ENCODE measurements at places on chromosomes 4 and X. TPM values are rescaled to one million over a fixed set of nuclear protein-coding genes. Genes with fewer than 3 reads are reported as not detected.
A peak's percentile ranks its signal among the peaks of the same experiment; 100 is the strongest.

- H3K4me3 ChIP-seq, result no peak overlapping the region
- DNase-seq, result no peak
- H3K27ac ChIP-seq, result no peak overlapping the region
- no peaks in the 10 kb centered on the region for H3K4me1 ChIP-seq
- H3K36me3 ChIP-seq, result no peaks in the 10 kb centered on the region
These were observed 172.8 kb downstream of the ATG4A start for GRCh38 chrX:108264376-108264775.

GRCh38 chr4:150679765-150680343, 97.9 kb downstream of the MAB21L2 start:
- no peaks in the 10 kb centered on the region for H3K27me3 ChIP-seq
- H3K27ac ChIP-seq, result no peak overlapping the region
- peaks cover 5% of the 10 kb centered on the region for H3K36me3 ChIP-seq
- no peaks in the 10 kb centered on the region for H3K4me1 ChIP-seq
- no peak overlapping the region for H3K4me3 ChIP-seq

DNA sequence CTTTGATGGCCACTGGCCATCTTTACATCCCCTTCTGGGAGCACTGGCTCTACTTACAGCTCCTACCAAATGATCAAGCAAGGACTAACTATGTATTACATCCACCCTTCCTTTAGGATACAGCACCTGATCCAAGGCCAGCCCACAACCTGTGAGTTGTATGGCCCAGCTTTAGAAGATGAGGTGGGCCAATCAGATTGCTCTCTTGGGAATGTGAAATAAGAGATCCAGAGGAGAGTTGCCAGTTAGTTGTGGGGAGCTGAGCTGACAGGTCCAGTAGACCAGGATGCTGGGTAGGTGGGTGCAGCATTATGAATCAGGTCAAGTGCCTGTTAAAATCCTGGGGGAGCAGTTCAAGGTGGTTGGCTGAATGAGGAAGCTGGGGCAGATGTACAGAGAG, 111.5 kb downstream of the GNL3L start:
- H3K27me3 ChIP-seq, result no peaks in the 10 kb centered on the region
- H3K36me3 ChIP-seq, result no peaks in the 10 kb centered on the region

The STPG2 gene
- total RNA-seq, result 0.48 TPM

DNA sequence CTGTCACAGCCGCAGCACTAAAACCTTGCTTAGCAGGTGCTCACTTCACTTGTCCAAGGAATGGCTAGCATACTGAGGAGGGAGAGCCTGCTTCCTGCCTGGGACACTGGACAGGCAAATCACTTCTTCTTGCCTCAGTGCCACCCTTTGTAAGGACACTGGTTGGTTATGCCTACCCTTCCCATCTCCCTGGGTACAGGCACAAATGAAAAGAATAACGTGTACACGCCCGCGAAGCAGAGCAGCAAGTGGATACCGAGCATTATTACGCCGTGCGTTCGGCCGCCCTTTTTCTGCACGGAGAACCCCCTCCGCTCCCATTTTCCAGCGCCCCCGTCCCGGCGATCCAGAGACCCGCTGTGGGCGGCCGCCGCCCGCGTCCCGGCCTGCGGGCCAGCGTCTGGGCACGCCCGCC, 338 bp upstream of the KLHL2 start:
- DNase-seq, result no peak
- H3K4me1 ChIP-seq, result no peaks in the 10 kb centered on the region
- no peaks in the 10 kb centered on the region for H3K27me3 ChIP-seq
- peak overlapping the region; percentile 72 for H3K4me3 ChIP-seq
- H3K36me3 ChIP-seq, result no peaks in the 10 kb centered on the region

- no peak for DNase-seq
- no peak overlapping the region for H3K4me3 ChIP-seq
- H3K27ac ChIP-seq, result no peak overlapping the region
- H3K27me3 ChIP-seq, result no peaks in the 10 kb centered on the region
- H3K36me3 ChIP-seq, result no peaks in the 10 kb centered on the region
- no peaks in the 10 kb centered on the region for H3K4me1 ChIP-seq
These were observed 21.5 kb downstream of the FAM114A1 start for GRCh38 chr4:38889143-38889542.

The MAGEA10 gene
- total RNA-seq, result not detected

DNA sequence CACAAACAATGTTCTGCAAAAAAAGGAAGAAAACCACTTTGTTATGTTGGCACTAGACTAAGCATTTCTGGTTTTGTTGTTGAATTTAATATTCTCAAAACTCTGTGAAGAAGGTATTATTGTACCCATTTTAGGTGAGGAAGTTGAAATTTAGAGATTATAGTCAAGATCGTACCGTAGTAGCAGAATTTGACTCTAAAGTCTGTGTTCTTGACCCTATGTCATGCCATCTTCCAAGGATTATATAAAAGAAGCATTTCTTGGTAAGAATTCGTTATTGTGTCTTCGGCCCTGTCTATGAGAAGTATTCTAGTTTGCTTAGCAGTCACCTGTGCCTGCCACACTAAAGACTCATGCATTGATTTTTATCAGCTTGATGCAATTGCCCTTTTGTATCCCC, 104.4 kb upstream of the MAP9 start:
- DNase-seq, result no peak
- H3K4me3 ChIP-seq, result no peak overlapping the region
- H3K27ac ChIP-seq, result no peak overlapping the region
- H3K36me3 ChIP-seq, result no peaks in the 10 kb centered on the region

The VCX gene
- total RNA-seq, result not detected

- H3K4me3 ChIP-seq, result no peak overlapping the region
- DNase-seq, result no peak
These were observed 21.7 kb upstream of the MND1 start for GRCh38 chr4:153322791-153323190.

GRCh38 chr4:42363614-42364013, 33.7 kb upstream of the SHISA3 start:
- H3K36me3 ChIP-seq, result no peaks in the 10 kb centered on the region
- no peaks in the 10 kb centered on the region for H3K4me1 ChIP-seq
- no peaks in the 10 kb centered on the region for H3K27me3 ChIP-seq
- H3K4me3 ChIP-seq, result no peak overlapping the region
- no peak overlapping the region for H3K27ac ChIP-seq
- DNase-seq, result no peak

The F8A2 gene
- not detected for total RNA-seq

The RNF150 gene
- 19.7 TPM for total RNA-seq

- DNase-seq, result no peak
- H3K36me3 ChIP-seq, result no peaks in the 10 kb centered on the region
- peak overlapping the region; percentile 71 for H3K4me3 ChIP-seq
- no peaks in the 10 kb centered on the region for H3K4me1 ChIP-seq
These were observed 860 bp upstream of the RPS6KA3 start for GRCh38 chrX:20267607-20267930.

The L1CAM gene
- 0.66 TPM for total RNA-seq

The TMEM31 gene
- total RNA-seq, result not detected

DNA sequence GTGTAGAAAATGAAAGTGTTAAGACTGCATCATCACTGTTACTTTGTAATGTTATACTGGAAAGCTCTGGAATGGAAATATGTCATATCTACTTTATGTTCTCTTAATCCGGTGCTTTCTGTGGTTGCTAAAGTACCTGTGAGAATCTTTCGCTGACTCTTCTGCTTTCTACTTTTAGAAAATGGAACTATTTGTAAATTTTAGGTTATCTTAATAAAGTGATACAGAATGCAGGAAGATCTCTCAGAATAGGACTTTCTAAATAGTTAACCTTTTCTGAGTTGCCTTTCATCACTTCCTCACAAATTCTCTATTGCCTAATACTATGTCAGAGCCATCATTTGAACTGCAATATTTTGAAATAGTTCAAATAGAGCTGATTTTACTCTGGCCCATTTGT, 69.3 kb downstream of the BMP2K start:
- DNase-seq, result no peak
- H3K27ac ChIP-seq, result no peak overlapping the region
- H3K36me3 ChIP-seq, result peaks cover 4% of the 10 kb centered on the region
- no peaks in the 10 kb centered on the region for H3K27me3 ChIP-seq
- no peaks in the 10 kb centered on the region for H3K4me1 ChIP-seq
- H3K4me3 ChIP-seq, result no peak overlapping the region

The FGFRL1 gene
- total RNA-seq, result 40.0 TPM

- H3K36me3 ChIP-seq, result no peaks in the 10 kb centered on the region
- no peak overlapping the region for H3K4me3 ChIP-seq
- DNase-seq, result no peak
These were observed 392.6 kb downstream of the IL1RAPL1 start for GRCh38 chrX:28979877-28980276.

The REPS2 gene
- 21.4 TPM for total RNA-seq

The ERVMER34-1 gene
- total RNA-seq, result not detected

The RBM41 gene
- 17.0 TPM for total RNA-seq

The SHOX gene
- 0.33 TPM for total RNA-seq

The SLC7A11 gene
- total RNA-seq, result 1.9 TPM

DNA sequence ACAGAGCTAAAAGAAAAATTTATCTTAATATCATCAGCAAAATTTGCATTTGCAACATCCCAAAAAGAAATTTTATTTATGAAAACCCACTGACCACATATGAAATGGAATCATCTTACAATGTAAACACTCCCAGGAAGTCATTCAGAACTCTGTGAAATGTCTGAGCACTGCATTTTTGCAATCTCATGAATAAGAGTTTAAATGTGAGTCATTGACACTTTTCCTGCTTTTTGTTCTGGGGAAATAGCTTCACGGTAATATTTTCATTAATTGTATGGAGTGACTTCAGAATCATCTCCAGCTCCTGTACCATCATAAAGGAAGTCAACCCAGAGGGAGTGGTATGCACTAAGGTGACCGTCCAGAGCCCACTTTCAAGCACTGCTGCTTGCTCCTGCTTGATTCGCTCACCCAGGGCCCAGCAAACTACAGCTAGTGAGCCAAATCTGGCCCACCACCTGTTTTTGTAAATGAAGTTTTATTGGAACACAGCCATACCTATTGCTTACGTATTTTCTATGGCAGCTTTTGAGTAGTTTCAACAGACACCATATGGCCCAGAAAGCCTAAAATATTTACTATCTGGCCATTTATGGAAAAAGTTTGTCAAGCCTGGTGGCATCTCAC, 17.2 kb downstream of the EDNRA start:
- no peak overlapping the region for H3K4me3 ChIP-seq
- no peaks in the 10 kb centered on the region for H3K27me3 ChIP-seq
- H3K27ac ChIP-seq, result no peak overlapping the region
- no peak for DNase-seq
- H3K4me1 ChIP-seq, result no peaks in the 10 kb centered on the region

The CSAG3 gene
- not detected for total RNA-seq

The UGT2A1 gene
- not detected for total RNA-seq

- no peaks in the 10 kb centered on the region for H3K27me3 ChIP-seq
- peak; percentile 67 for DNase-seq
- no peaks in the 10 kb centered on the region for H3K36me3 ChIP-seq
- H3K4me1 ChIP-seq, result no peaks in the 10 kb centered on the region
- peak overlapping the region; percentile 77 for H3K4me3 ChIP-seq
These were observed 82.3 kb upstream of the CD99 start for GRCh38 chrX:2608638-2609430.

The SMIM43 gene
- total RNA-seq, result not detected

The PPP1R2C gene
- not detected for total RNA-seq

GRCh38 chr4:108520807-108521206, 99.6 kb upstream of the RPL34 start:
- no peaks in the 10 kb centered on the region for H3K36me3 ChIP-seq
- no peak for DNase-seq
- no peak overlapping the region for H3K27ac ChIP-seq

- H3K27ac ChIP-seq, result no peak overlapping the region
- no peak for DNase-seq
- H3K36me3 ChIP-seq, result no peaks in the 10 kb centered on the region
- no peaks in the 10 kb centered on the region for H3K27me3 ChIP-seq
These were observed 122.5 kb downstream of the SPATA18 start for GRCh38 chr4:52173470-52174045.

DNA sequence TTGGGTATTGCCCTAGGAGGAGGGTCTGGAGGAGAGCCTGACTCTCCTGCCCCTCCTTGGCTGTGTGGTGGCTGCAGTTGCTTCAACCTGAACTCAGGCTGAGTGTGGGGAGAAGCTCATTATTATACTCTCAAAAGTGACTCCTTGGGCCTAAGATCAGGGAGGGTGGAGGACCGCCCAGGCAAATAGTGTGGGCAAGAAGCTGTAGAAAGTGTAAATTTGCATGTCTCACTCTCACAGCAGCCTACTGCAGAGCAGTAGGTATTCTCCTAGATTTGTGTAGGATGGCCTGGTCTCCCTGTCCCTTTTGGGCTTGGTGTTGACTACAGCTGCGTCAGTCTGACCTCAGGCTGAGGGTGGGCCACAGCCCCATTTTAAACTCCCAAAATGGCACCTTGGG, 156.1 kb downstream of the ZNF330 start:
- H3K4me1 ChIP-seq, result no peaks in the 10 kb centered on the region
- no peaks in the 10 kb centered on the region for H3K36me3 ChIP-seq
- H3K27me3 ChIP-seq, result no peaks in the 10 kb centered on the region

The BMP15 gene
- not detected for total RNA-seq

GRCh38 chr4:41146716-41147506, 67.4 kb downstream of the APBB2 start:
- peak overlapping the region; percentile 91 for H3K27ac ChIP-seq
- H3K27me3 ChIP-seq, result no peaks in the 10 kb centered on the region
- H3K4me3 ChIP-seq, result no peak overlapping the region
- no peaks in the 10 kb centered on the region for H3K36me3 ChIP-seq
- H3K4me1 ChIP-seq, result peaks cover 12% of the 10 kb centered on the region

The HSD17B13 gene
- 5.1 TPM for total RNA-seq

- DNase-seq, result no peak
- H3K36me3 ChIP-seq, result peaks cover 4% of the 10 kb centered on the region
- H3K27ac ChIP-seq, result no peak overlapping the region
- no peak overlapping the region for H3K4me3 ChIP-seq
- H3K27me3 ChIP-seq, result no peaks in the 10 kb centered on the region
These were observed 339.7 kb upstream of the PCDH7 start for GRCh38 chr4:30380404-30380998.

DNA sequence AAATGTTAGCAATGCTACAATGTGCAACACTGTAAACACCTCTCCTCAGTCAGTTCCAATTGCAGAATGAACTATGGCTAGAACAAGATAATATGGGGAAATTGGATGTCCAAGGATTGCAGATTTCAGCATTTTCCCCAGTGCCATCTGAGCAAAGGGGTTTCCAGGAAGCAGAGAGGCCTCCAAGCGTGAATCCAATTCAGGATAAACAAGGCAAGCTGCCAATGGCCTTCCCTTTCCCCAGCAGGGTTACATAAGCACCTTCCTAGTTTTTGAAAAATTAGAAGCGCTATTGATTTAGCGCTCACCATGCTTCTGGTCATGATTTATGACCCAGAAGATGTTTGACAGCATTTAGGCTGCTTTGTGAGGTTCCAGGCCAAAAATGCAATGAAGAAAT, 223.0 kb upstream of the GATB start:
- H3K27me3 ChIP-seq, result no peaks in the 10 kb centered on the region
- no peaks in the 10 kb centered on the region for H3K36me3 ChIP-seq
- no peaks in the 10 kb centered on the region for H3K4me1 ChIP-seq
- H3K4me3 ChIP-seq, result no peak overlapping the region

The FAT1 gene
- total RNA-seq, result 54.2 TPM

DNA sequence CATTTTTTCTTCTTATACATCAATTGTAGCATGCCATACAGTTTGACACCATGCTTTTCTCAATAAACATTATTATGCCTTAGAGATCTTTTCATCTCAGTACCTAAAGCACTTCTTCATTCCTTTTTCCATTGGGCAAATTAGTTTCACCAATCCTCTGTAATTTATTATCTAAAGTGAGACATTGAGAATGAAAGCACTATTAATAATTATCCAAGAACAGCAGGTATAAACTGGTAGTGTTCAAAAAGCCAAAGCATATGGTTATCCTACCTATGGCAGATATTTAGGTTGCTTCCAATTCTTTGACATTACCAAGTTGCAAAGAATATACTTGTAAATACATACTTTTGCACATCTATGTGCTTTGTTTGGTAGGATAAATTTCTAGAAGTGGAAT, 15.6 kb downstream of the LAMTOR3 start:
- no peak for DNase-seq
- no peak overlapping the region for H3K27ac ChIP-seq
- H3K4me3 ChIP-seq, result no peak overlapping the region
- H3K27me3 ChIP-seq, result no peaks in the 10 kb centered on the region
- H3K4me1 ChIP-seq, result no peaks in the 10 kb centered on the region

The SCML1 gene
- total RNA-seq, result 16.0 TPM

All from breast epithelium (tissue), 4 donors.